ENCODE measurements at places on chromosomes 2 and 18. TPM values are rescaled to one million over a fixed set of nuclear protein-coding genes. Genes with fewer than 3 reads are reported as not detected.

- no peak for DNase-seq
Observed at GRCh38 chr2:43490252-43490786, 105.5 kb downstream of the THADA start.

GRCh38 chr2:143284087-143284675 is 155.0 kb downstream of the ARHGAP15 start:
- no peak for DNase-seq

GRCh38 chr18:46641917-46642316 is 15.1 kb downstream of the LOXHD1 start:
- no peak for DNase-seq

GRCh38 chr2:215332872-215333595 is 21.2 kb downstream of the ATIC start:
- DNase-seq = no peak

DNA sequence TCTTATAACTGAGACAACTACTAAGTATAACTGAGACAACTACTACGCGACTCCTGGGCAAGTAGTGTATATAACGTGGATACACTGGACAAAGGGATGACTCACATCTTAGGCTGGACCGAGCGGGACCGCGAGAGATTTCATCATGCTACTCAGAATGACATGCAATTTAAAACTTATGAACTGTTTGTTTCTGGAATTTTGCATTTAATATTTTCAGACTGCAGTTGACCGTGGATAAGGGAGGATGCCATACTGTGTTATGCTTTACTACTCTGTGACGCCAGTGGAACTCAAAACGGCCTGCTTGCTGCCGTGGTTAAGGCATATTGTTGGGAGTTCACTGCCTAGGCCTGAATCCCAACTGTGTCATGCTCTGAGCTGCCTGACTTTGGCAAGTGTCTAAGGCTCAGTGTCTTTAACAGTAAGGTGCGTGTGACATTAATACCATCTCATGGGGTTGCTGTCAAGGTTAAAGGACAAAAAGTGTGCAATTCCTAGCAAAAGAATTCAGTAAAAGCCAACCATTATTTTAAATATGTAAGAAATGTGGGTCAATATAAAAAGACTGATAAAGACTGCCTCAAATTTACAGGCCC is 64.6 kb downstream of the BMP10 start:
- DNase-seq = no peak

The CGREF1 gene
- total RNA-seq = 0.87 TPM
